ENCODE measurements at places on chromosomes 12 and 14.

DNA sequence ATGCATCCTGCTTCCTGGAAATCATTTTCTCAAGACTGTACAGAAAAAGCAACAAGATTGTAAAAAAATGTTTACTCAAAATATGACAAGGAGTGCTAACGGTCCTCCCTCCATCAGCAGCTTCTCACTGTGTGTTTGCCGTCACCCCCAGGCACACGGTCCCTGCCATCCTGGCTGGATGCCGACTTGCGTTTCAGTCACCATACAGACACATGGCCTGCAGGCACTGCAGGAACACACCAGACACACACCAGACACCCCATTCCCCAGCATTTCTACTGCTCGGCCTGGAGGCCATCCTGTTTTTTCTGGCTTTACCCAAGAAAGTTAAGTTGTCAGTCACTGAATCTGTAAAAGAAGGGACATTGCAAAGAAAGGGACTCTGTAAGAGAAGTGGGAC lies 10.8 kb downstream of the KCNK10 start:
- no peaks in the 10 kb centered on the region for H3K27me3 ChIP-seq
- H3K27ac ChIP-seq = no peak overlapping the region
- H3K4me1 ChIP-seq = no peaks in the 10 kb centered on the region
- no peak overlapping the region for H3K4me3 ChIP-seq
- DNase-seq = no peak

DNA sequence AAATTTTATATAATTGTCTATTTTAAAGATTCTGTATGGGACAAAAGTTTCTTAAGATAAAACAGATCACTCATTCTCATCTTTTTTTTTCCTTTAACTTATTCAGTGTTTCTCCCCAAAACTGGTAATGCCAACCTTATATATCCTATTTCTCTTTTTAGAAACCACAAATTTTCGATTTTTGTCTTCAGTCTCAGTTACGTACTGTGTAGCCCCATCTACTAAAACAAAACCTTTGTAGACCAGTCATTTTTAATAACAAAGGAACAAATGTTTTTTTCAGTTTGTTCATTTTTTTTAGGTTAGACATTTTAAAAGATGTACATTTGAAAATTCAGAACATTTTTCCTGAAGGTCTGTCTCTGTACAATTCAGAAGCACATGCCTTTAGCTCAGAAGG lies 18.2 kb downstream of the PNMA1 start:
- H3K27me3 ChIP-seq = no peaks in the 10 kb centered on the region
- no peak overlapping the region for H3K4me3 ChIP-seq
- no peak for DNase-seq
- H3K4me1 ChIP-seq = no peaks in the 10 kb centered on the region

DNA sequence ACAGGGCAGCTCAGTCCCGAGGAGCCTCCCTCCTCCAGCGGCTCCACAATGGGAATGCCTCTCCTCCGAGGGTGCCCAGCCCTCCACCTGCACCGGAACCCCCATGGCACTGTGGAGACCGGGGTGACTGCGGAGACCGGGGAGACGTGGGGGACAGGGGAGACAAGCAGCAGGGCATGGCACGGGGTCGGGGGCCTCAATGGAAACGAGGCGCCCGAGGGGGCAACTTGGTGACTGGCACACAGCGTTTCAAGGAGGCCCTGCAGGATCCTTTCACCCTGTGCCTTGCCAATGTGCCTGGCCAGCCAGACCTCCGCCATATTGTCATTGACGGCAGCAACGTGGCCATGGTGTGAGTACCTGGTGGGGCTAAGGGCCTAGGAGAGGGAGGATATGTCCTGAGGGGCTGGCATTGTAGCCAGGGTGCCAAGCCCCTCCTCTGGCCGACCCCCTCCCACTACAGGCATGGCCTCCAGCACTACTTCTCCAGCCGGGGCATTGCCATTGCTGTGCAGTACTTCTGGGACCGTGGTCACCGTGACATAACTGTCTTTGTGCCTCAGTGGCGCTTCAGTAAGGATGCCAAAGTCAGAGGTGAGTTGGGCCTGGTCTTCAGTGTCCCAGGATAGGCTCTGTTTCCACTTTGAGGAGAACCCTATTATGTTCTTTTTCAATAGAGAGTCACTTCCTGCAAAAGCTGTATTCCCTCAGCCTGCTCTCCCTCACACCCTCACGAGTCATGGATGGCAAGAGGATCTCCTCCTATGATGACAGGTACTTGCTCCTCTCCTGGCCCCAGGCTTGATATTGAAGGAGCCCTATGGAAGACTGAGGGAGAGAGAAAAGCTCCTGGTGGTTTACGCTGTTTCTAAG lies 2.7 kb downstream of the KHNYN start:
- H3K4me1 ChIP-seq = peaks cover 62% of the 10 kb centered on the region
- H3K36me3 ChIP-seq = no peaks in the 10 kb centered on the region
- peak; percentile 77 for DNase-seq
- peak overlapping the region; percentile 93 for H3K4me3 ChIP-seq
- no peaks in the 10 kb centered on the region for H3K27me3 ChIP-seq

DNA sequence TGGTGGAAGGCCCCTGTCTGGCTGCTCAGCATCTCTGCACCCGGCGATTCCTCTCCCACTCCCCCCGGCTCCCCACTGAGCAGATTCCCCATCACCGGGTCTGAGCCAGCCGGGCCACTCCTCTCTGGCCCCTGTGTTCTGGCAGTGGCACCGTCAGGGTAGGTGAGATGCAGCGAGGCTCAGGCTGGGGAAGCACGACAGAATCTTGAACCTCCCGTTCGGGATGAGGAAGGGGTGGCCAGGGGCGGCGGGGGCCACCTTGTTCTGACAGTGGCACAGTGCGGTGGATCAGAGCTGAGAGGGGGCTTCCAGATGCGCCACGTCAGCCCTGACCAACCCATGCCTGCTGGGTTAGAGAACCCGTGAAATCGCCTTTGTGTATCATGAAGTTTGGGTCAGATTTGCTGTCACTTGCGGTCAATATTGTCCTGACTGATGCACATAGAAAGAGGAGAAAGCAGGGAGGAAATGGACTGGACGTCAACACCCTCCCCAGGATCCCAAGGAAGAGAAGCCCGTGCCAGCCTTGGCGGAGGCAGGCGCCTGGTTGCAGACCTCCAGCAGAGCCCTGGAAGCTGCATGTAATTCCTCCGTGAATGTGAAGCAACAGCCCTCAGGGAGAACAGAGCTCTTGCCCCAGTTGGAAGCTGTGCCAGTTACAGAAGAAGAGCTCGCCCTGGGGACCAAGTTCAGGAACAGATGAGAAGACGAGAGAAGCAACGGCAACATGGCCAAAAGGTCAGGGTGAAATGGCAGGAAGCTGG lies 137.1 kb upstream of the SFSWAP start:
- H3K4me3 ChIP-seq = no peak overlapping the region
- no peaks in the 10 kb centered on the region for H3K27me3 ChIP-seq
- no peak for DNase-seq
- H3K27ac ChIP-seq = no peak overlapping the region

DNA sequence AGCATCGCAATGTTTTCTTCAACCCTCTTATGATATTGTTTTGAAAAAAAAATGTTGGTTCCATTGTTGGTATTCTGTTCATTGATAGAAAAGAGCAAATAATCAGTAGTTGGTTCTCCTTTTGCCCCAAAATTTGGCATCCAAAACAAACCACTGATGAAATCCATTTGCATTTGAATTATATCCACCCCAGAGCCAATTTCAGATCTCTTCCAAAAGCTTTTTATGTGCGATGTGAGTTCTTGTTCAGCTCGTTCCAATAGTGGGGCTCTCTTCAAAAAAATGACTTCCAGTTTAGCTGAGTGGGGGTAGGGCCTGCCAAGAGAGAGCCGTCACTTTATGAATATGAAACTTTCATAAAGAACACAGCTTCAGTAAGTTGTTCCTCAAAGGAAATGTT lies 130.7 kb downstream of the DIO2 start:
- no peaks in the 10 kb centered on the region for H3K36me3 ChIP-seq
- DNase-seq = no peak
- H3K4me3 ChIP-seq = no peak overlapping the region
- no peaks in the 10 kb centered on the region for H3K4me1 ChIP-seq
- no peak overlapping the region for H3K27ac ChIP-seq

DNA sequence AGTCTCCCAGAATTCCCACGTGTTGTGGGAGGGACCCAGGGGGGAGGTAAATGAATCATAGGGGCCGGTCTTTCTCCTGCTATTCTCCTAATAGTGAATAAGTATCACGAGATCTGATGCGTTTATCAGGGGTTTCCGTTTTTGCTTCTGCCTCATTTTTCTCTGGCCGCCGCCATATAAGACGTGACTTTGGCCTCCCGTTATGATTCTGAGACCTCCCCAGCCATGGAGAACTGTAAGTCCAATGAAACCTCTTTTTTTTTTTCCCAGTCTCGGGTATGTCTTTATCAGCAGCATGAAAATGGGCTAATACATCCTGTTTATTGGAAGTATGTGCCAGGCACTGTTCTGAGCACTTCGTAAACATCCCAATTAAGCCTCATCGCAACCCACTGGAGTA lies 788 bp downstream of the KRT72 start:
- no peak overlapping the region for H3K27ac ChIP-seq
- no peak overlapping the region for H3K4me3 ChIP-seq
- DNase-seq = peak; percentile 40

DNA sequence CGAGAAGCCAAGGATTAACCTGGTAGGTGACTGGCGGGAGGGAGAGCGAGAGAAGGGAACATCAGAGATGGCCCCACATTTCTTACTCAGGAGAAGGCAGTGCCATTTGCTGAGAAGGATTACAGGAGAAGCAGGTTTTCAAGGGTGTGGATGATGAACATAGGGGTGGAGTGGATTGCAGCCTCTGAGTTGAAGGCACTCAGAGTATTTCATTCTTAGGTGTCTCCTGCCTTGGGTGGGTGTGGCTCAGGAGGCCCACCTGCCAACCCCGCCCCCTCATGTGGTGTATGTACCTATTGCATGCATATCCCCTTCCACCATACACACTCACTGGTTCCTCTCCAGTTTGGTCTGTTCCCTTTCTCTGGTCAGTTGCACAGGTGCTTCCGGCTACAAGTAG lies 6.3 kb downstream of the ESPL1 start:
- no peaks in the 10 kb centered on the region for H3K36me3 ChIP-seq
- no peak overlapping the region for H3K4me3 ChIP-seq
- no peak for DNase-seq
- H3K27ac ChIP-seq = no peak overlapping the region
- no peaks in the 10 kb centered on the region for H3K4me1 ChIP-seq
- H3K27me3 ChIP-seq = no peaks in the 10 kb centered on the region

- no peak overlapping the region for H3K4me3 ChIP-seq
- no peaks in the 10 kb centered on the region for H3K36me3 ChIP-seq
- H3K27me3 ChIP-seq = no peaks in the 10 kb centered on the region
- DNase-seq = no peak
- H3K4me1 ChIP-seq = no peaks in the 10 kb centered on the region
Observed at GRCh38 chr12:106816231-106816630, 41.7 kb downstream of the RIC8B start.

- no peaks in the 10 kb centered on the region for H3K36me3 ChIP-seq
- no peak overlapping the region for H3K27ac ChIP-seq
- H3K27me3 ChIP-seq = no peaks in the 10 kb centered on the region
- H3K4me1 ChIP-seq = no peaks in the 10 kb centered on the region
Observed at GRCh38 chr12:119938049-119938667, 50.9 kb upstream of the BICDL1 start.

DNA sequence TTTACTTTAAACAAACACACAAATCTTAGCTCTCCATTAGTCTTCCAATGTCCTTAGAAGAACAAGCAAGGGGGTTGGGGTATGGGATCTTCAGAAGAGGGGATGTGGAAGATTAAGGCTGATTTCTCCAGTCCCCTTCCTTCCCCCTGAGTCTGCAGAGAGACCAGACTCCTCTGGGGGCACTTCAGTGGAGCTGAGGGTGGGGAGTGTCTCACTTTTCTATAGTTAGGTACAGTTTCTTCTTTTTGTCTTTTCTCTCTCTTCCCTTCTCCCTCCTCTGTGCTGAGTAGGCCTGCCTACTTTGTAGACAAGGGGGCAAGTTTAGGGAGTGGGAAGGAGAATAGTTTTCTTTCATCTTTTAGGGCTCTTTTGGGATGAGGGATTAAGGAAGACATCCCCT lies 2.5 kb downstream of the HOXC4 start:
- peaks cover 32% of the 10 kb centered on the region for H3K27me3 ChIP-seq
- H3K4me1 ChIP-seq = peaks cover 34% of the 10 kb centered on the region
- DNase-seq = no peak
- H3K36me3 ChIP-seq = no peaks in the 10 kb centered on the region
- H3K27ac ChIP-seq = no peak overlapping the region
- no peak overlapping the region for H3K4me3 ChIP-seq

DNA sequence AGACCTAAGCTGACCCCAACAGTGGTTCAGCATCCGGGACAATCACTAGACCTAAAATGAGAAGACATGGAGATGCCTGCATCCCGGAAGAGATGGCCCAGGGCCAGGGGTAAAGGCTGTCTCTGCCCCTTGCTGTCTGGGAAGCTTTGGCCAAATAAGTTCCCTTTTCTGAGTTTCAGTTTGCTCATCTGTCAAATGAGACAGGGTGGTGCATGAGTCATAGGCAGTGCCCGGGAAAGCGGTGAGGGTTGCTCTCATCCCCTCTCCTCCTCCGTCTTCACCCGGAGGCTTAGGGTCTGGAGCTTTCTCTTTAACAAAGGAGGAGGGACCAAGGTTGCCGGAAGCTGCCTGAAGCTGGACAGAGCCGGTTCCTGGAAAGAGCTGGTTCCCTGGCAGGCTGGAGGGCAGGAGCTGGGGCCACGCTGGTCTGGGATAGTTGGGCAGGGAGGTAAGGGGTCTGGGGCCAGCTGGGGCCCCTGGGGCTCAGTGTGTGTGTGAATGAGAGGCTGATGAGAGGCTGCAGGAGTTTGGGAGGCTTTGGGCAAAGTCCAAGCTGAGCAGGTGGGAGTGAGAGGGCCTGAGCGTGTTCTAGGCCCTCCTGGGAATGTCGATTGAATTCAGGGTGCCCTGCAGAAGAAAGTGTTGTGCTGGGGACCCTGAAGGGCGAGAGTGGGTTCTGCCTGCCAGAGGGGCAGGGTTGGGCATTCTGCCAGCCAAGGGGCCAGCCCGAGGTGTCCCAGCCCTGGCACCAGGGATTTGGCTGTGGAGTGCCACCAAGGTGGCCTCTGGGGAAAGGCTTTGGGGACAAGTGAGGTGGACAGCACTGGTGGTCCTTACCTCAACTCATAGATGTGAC lies at the start of gene SDSL:
Gene SDSL (plus strand): TSS at position 351 of the 856 bp plus-strand sequence. CDS start 5,603 bp downstream, outside the sequence.
- no peaks in the 10 kb centered on the region for H3K27me3 ChIP-seq
- DNase-seq = no peak
- H3K36me3 ChIP-seq = no peaks in the 10 kb centered on the region
- peaks cover 6% of the 10 kb centered on the region for H3K4me1 ChIP-seq

- no peak for DNase-seq
- H3K27me3 ChIP-seq = no peaks in the 10 kb centered on the region
- no peak overlapping the region for H3K27ac ChIP-seq
Observed at GRCh38 chr12:83573671-83574070, 887.0 kb downstream of the TMTC2 start.

GRCh38 chr14:64628940-64629408 lies 75.2 kb upstream of the PLEKHG3 start:
- no peak overlapping the region for H3K27ac ChIP-seq
- no peak overlapping the region for H3K4me3 ChIP-seq
- no peaks in the 10 kb centered on the region for H3K36me3 ChIP-seq
- H3K4me1 ChIP-seq = peaks cover 8% of the 10 kb centered on the region

- peak overlapping the region; percentile 56 for H3K27ac ChIP-seq
- DNase-seq = no peak
- H3K36me3 ChIP-seq = no peaks in the 10 kb centered on the region
- no peaks in the 10 kb centered on the region for H3K27me3 ChIP-seq
- H3K4me3 ChIP-seq = no peak overlapping the region
Observed at GRCh38 chr12:123120452-123121166, 30.3 kb downstream of the PITPNM2 start.

- H3K4me1 ChIP-seq = no peaks in the 10 kb centered on the region
- no peak overlapping the region for H3K4me3 ChIP-seq
- no peak for DNase-seq
- H3K27ac ChIP-seq = no peak overlapping the region
- H3K36me3 ChIP-seq = no peaks in the 10 kb centered on the region
- H3K27me3 ChIP-seq = no peaks in the 10 kb centered on the region
Observed at GRCh38 chr14:56703947-56704346, 106.3 kb downstream of the OTX2 start.

All from vagina (tissue), 2 donors.